Kidney epithelial cell (primary cell): ENCODE measurements at places on chromosomes 3 and 15.
A peak's percentile ranks its signal among the peaks of the same experiment; 100 is the strongest.

DNA sequence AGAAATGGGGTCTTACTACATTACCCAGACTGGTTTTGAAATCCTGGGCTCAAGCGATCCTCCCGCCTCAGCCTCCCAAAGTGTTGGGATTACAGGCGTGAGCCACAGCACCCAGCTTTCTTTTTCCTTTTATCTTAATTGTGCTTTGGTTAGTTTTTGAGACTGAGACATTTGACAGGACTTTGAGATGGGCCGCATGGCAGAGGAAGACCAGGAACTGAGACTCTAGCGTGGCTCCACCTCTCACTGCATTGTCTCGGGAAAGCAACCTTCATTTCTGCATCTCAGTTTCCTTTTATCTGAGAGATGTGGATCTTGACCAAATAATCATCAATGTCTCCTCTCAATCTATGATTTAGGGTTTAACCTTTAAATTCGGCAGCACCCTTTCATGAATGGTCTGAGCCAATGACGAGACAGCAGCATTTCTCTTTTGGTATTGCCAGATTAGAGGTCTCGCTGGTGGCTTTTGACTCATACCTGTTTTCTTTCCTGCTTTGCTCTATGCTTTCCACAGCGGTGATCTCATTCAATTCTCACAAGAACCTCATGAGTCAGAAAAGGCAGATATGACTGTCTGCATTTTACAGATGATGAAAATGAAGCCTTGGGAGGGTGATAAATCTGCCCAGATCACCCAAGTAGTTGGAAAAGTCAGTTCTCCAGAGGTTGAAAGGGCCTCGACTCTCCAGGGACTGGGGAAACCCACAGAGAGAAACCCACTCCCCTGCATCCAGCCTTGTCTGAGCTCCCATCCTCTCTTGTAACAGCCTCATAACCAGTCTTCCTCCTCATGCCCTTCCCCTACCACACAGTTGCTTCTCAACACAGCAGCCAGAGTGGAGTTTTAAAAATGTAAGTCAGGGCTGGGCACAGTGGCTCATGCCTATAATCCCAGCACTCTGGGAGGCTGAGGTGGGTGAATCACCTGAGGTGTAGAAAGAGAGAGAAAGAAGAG lies 84.8 kb upstream of the FOXB1 start:
- DNase-seq, result peak; percentile 73

DNA sequence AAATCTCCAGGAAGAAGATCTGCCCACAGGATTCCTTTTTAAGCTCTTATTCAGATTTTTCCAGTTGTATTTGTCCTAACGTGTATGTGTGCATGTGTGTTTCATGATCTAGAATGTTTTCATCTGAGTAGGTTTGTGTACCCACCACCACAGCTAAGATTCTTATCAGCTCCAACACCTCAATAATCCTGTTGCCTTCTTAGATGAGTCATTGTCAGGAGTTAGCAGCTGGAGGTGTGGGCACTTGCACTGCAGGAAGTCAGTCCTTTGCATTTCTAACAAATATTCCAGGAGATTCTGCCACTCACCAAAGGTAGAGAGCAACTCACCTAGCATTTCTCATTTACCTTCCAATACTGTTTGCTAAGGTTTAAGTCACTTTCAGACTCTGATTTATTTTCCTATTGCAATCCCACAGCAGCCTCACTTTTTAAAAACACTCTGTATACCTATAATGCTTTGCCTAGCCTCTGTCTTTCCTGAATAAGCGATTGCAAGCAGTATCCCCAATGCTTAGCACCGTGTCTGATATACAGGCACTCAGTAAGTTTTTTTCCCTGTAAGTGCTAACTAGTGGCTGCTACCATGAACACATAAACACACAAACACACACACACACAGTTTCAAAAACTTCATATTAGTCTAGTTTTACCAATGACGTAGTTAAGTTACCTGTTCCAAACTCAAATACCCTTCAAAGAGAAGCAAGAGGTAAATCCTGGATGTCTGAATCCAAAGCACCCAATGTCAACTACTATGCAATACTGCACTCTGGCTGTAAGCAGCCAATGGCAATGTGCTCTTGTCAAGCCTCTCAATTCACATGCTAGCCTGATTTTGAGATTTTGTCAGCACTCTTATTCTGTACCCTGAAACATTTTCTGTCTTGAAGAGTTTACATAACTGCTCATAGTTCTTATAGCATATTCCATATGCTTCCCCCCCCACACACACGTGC lies 713.5 kb upstream of the LMCD1 start:
- DNase-seq, result peak; percentile 62

DNA sequence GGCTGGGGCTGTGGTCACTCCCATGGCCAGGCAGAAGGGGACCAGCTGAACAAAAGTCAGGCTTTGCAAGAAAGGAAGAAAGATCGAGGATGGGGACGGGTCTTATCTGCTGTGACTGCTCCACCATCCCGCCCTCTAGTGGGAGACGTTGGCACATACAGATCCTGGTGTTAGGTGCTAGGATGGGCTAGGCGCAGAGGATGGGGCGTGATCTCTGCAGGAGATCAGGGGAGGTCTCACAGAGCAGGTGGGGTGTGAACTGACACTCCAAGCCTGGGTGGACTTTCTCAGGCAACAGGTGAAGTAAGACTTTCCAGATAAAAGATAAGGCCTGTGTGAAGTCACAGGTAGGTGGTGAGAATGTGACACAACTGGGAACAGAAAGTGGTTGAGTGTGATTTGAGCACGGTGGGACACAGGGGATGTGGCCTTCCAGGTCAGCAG lies 141.9 kb upstream of the SMAD3 start:
- DNase-seq, result no peak

DNA sequence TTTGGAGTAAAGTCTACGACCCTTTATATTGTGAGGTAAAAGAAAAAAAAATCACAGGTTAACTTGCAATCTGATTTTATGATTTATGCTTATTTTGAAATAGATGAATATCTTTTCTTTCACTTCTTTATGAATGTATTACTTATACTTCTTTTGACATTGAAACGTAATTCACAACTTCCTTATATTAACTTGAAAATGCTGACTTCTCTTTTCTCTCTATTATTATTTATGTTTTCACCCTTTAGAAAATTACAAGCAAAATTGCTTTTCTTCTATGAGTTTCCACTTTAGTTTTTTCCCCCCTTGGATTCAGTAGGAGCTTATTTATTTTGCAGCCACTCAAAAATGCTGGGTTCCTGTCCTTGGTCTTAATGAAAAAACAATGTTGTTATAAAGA lies 25.4 kb downstream of the ACP3 start:
- no peak for DNase-seq

GRCh38 chr3:71536376-71536965 lies 47.1 kb downstream of the FOXP1 start:
- no peak for DNase-seq

GRCh38 chr15:33778852-33779251 lies 189.4 kb upstream of the CHRM5 start:
- no peak for DNase-seq
